ENCODE measurements at places on chromosomes 1 and 21.

GRCh38 chr21:38493549-38494250, 4.6 kb downstream of the ERG start:
- no peaks in the 10 kb centered on the region for H3K36me3 ChIP-seq
- peaks cover 4% of the 10 kb centered on the region for H3K4me1 ChIP-seq
- DNase-seq, result no peak
- no peak overlapping the region for H3K27ac ChIP-seq
- no peak overlapping the region for H3K4me3 ChIP-seq

- no peak for DNase-seq
- no peak overlapping the region for H3K27ac ChIP-seq
- no peak overlapping the region for H3K4me3 ChIP-seq
- H3K4me1 ChIP-seq, result peaks cover 6% of the 10 kb centered on the region
Observed at GRCh38 chr1:211948377-211948776, 87.0 kb downstream of the INTS7 start.

DNA sequence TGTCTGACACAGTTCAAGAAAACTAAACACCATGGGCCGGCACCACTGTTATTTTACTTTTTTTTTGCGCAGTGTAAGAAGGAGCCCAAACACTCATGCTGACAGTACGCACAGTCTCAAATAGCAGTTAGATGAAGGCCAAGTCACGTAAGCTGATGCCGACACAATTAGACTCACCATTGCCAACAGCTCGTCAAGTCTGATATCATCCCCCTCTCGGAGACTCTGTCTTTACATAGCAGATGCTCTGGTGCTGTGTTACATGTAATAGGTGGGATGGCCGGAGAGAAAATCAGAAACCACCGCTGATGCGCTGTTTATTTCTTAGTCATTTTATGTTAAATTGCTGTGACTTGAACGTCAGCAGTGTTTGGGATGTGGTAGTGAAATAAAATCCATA, 49.3 kb downstream of the TGFB2 start:
- H3K36me3 ChIP-seq, result no peaks in the 10 kb centered on the region
- H3K4me3 ChIP-seq, result no peak overlapping the region

DNA sequence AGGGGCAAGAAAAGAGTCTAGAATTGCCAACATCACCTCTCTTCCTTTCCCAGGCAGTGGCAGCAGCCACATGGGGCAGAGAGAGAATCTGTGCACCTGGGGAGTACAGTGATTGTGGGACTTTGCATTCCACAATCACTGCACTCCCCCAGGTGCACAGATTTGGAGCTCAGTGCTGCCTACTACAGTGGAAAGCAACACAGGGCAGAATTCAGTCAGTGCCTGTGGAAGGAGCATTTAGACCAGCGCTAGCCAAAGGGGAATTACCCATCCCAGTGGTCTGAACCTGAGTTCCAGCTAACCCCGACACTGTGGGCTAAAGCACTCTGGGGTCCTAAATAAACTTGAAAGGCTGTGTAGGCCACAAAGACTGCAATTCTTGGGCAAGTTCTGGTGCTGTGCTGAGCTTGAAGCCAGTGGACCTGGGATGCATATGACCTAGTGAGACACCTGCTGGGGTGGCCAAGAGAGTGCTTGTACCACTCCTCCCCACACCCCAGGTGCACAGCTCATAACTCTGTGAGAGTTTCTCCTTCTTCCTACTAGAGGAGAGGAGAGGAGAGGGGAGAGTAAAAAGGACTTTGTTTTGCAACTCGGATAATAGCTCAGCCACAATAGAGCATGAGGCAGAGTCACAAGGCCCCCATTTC, 50.3 kb downstream of the NUP210L start:
- no peak for DNase-seq
- H3K27me3 ChIP-seq, result no peaks in the 10 kb centered on the region
- no peak overlapping the region for H3K27ac ChIP-seq
- H3K4me1 ChIP-seq, result no peaks in the 10 kb centered on the region
- no peak overlapping the region for H3K4me3 ChIP-seq

- no peak overlapping the region for H3K27ac ChIP-seq
- no peak overlapping the region for H3K4me3 ChIP-seq
- peaks cover 2% of the 10 kb centered on the region for H3K36me3 ChIP-seq
- no peak for DNase-seq
- H3K4me1 ChIP-seq, result no peaks in the 10 kb centered on the region
Observed at GRCh38 chr1:87108228-87108627, 193.8 kb downstream of the HS2ST1 start.

DNA sequence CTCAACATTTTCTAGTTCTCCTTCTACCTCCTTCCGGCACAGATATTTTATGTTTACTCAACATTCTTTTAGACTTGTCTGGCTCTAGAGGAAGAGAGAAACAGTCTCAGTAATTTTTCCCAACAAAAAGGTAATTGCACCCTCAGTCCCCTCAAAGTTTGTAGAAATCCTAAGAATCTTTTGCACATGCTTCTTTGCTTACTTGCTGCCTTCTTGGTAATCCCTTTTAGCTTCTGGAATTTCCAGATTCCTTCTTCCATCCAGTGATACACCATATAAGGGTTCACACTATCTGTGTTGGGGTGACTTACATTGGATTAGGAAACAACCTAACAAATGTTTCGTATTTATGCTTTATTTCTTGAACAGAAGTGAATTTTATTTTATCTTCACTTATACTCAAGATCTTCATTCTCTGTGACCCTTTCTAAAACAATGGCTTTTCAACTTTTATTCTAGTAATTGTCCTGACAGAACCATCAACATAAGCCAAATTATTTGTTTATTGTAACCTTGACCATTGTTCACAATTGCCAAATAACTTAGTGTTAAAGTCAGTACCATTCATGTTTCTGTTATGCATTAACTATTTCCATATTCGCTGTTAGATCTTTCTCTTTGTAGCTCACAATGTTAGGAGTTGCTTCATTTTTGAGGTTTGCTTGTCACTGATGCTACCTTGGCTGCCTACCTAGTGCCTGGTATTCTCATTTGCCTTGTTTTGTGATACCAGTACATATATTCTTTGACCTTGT, 238.1 kb downstream of the HMCN1 start:
- H3K27ac ChIP-seq, result no peak overlapping the region
- no peak overlapping the region for H3K4me3 ChIP-seq
- no peak for DNase-seq
- H3K27me3 ChIP-seq, result peaks cover 6% of the 10 kb centered on the region

GRCh38 chr1:243270097-243270864, 14.4 kb downstream of the SDCCAG8 start:
- H3K4me1 ChIP-seq, result peaks cover 4% of the 10 kb centered on the region
- H3K4me3 ChIP-seq, result no peak overlapping the region
- H3K36me3 ChIP-seq, result peaks cover 18% of the 10 kb centered on the region
- no peak for DNase-seq
- H3K27me3 ChIP-seq, result no peaks in the 10 kb centered on the region

- no peaks in the 10 kb centered on the region for H3K36me3 ChIP-seq
- DNase-seq, result no peak
- H3K4me1 ChIP-seq, result peaks cover 3% of the 10 kb centered on the region
- no peak overlapping the region for H3K4me3 ChIP-seq
- H3K27me3 ChIP-seq, result peaks cover 9% of the 10 kb centered on the region
- no peak overlapping the region for H3K27ac ChIP-seq
Observed at GRCh38 chr1:229114850-229115365, 156.0 kb upstream of the RAB4A start.

DNA sequence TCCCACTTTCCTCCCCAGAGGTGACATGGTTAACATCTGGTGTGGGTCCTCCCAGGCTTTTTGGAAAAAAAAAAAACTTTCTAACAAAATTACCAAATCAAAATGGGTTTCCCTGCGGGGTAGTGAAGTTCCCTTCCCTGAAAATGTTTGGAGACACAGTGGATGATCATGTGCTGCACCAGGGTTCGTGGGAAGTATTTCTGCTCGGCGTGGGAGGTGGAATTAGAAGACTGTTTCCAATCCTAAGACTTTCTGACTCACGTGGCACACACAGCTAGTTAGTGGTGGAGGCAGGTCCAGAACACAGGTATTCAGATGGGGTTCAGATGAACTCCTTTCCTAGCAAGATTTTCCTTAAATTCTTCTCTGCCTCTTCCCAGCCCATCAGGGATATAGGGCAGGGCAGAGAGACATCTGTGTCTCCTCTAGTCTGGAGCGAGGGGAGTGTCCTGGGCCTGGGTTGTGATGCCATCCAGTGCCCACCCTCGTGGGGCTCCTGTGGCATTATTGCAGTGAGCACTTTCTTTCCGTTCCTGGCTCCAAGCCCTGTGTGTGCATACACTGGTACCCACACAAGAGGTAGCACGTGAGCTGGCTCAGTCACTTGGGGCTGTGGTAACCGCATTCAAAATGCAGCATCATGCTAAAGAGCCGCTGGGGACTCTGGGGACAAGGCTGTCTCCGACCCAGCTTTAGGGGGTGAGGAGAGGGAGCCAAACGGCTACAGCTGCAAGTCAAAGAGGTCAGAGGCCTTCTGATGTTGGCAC, 27.5 kb downstream of the KCNC4 start:
- no peaks in the 10 kb centered on the region for H3K27me3 ChIP-seq
- H3K36me3 ChIP-seq, result no peaks in the 10 kb centered on the region
- no peak for DNase-seq
- no peak overlapping the region for H3K27ac ChIP-seq
- H3K4me3 ChIP-seq, result no peak overlapping the region
- peaks cover 17% of the 10 kb centered on the region for H3K4me1 ChIP-seq

- H3K4me1 ChIP-seq, result peaks cover 9% of the 10 kb centered on the region
- no peaks in the 10 kb centered on the region for H3K36me3 ChIP-seq
- H3K27me3 ChIP-seq, result peaks cover 4% of the 10 kb centered on the region
- no peak overlapping the region for H3K4me3 ChIP-seq
- no peak for DNase-seq
Observed at GRCh38 chr1:30773722-30774358, 16.3 kb upstream of the LAPTM5 start.

GRCh38 chr1:172287208-172287607, 133.3 kb upstream of the C1orf105 start:
- peaks cover 4% of the 10 kb centered on the region for H3K27me3 ChIP-seq
- no peak overlapping the region for H3K4me3 ChIP-seq
- no peak overlapping the region for H3K27ac ChIP-seq
